ENCODE measurements at places on chromosomes 5 and 9. TPM values are rescaled to one million over a fixed set of nuclear protein-coding genes. Genes with fewer than 3 reads are reported as not detected.

The HBEGF gene
- total RNA-seq, result 13.5 TPM

The LTC4S gene
- total RNA-seq, result 3.8 TPM

The TMEM171 gene
- not detected for total RNA-seq

DNA sequence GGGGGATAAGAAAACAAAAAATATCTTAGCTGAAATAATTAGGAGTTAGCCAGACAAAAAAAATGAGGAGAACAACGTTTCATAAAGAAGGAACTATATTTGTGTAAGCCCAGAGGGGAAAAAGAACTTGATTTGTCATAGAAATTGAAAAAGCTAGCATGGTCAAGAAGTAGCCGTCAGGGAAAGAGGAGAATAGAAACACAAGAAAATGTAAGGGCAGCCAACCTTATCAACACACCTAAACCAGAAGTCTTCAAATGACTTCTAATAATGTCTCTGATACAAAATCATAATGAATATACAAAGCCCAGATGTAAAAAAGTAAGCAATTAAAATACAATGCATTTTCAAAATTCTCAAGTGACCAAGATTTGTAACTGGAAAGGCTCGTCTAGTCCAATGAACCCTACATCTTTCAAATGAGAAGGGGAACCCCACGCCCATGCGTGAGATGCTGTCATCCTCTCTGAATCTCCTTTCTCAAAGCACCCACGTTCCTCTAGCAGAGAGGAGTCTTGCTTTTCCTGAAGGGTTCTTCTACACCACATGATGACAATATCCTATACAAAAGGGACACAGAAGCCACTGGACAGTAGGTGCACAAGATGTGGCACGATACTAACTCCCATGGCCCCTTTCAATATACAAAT is 103.7 kb downstream of the ARL15 start:
- DNase-seq, result no peak

- DNase-seq, result no peak
Measured at GRCh38 chr9:125745018-125745417, 2.2 kb upstream of the PBX3 start.

DNA sequence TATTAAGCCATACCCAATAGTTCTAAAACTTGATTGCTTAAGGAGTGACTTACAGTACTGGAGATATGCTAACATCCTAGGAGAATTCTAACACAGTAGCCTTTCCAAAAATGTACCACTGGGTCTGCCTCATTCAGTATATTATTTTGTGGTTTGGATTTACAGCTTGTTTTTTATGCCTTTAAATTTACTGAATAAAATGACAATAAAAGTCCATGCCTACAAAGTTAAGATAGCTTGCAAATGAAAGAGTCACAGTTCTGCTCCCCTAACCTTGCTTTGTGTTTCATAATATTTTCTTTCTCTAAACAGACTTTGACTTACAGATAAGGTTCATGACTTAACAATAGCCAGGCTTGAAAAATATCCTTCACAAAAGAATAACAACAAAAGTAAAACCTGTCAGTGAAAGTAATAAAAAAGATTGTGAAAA is 951.1 kb upstream of the NUDT12 start:
- DNase-seq, result no peak

DNA sequence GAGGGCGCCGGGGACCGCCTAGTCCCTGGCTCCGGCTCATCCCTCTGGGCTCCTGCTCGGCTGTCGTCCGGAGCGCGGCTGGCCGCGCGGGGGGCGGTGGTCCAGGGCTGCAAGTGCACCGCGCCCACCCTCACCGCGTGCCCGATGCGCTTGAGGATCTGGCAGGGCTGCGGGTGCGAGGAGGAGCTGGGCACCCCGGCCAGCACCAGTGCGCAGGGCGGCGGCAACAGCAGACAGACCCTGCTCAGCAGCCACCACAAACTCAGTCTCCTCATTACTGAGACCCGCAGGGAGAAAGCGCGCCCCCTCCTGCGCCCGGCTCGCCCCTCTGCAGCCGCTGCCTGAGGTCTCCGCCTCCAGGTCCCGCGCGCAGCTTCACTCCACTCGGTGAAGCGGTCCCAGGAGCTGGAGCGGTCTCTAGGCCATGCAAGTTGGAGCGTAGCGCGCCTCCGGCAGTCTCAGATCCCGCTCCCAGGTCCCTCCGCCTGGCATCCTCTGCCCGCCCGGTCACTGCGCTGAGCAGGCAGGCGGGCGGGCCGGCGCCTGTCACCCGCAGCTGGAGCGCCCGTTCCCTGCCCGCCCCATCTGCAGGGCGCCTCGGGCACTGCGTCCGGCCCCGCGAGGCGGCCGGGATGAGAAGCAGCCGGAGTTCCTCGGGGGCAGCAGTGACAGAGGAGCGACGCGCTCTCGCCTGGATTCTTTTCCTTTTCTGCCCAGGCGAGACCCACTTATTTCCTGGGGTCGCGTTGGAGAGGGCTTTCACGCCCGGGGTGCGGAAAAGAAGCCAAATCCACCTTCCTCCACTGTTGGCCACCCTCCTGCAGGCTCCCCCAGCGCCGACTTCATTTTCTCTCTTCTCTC is 512 bp downstream of the GRIN3A start:
- DNase-seq, result no peak

DNA sequence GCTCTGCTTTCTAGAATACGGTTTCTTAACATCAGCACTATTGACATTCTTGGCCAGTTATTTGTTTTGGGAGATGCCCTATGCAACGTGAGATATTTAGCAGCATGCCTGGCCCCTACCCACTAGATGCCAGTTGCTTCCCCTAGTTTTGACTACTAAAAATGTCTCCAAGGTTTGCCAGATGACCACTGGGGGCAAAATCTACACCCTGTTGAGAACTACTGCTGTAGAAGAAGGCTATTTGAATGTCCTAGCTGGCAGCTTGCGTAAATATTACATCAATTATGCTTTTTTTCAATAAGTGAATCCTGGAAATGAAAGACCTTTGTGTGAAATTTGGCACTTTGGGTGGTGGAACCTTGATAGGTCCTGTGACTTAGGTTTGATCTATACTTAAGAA is 5.0 kb downstream of the NCBP1 start:
- no peak for DNase-seq

DNA sequence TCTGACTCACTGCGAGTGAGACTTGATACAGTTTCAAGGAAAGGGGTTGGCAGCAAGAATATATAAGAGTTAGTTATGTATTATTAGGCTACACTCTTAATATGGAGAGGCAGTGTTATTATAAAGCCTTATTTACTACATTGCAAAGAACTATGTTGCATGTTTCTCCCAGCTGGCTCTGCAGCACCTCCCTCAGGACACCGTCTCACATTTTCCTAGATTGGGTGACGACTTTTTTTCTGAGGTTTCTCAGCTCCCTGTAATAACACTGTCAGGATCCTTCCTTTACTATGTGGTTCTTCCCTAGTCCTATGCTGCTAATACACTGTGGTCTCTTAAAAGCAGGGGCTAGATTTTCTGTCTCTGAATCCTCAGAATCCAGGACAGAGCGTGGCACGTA is 153.7 kb downstream of the INSYN2B start:
- no peak for DNase-seq

Data from activated CD8-positive, alpha-beta T cell treated with anti-CD3 and anti-CD28 coated beads, Interleukin-2, amount 10 ng/mL, durations not matched to agents 7 days and 5 days (primary cell).